T-helper 2 cell (primary cell): ENCODE measurements at places on chromosomes 1 and 21.

- no peak for DNase-seq
Observed at GRCh38 chr1:248783367-248783766, 27.8 kb upstream of the LYPD8 start.

DNA sequence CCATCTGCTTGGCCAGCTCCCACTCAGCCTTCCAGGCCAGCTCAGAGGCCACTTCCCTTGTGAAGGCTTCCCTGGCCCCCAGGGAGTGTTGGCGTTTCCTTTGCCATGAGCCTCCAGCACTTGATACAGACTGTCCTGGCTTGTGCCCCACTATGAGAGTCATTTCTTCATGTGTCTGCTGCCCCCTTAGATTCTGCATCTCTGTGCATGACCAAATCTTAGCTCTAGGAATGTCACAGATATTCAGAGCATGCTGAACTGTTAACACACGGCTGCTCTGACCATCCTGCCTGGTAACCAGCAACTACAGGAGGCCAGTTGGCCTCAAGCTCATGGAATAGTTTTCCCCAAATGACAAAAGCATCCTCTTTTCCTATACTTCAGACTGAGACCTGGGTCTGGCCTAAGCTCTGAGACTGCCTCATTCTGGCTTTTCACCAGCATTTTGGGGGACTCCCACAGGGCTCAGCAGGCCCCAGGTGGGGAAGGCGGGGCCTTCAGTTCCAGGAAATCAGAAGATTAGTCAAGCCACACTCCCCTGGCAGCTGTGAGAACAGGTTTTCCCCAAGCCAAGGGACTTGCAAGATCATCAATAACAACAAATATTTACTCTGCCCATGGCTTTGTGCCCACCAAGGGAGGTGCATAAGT is 182.6 kb upstream of the EDN2 start:
- DNase-seq = peak; percentile 44

DNA sequence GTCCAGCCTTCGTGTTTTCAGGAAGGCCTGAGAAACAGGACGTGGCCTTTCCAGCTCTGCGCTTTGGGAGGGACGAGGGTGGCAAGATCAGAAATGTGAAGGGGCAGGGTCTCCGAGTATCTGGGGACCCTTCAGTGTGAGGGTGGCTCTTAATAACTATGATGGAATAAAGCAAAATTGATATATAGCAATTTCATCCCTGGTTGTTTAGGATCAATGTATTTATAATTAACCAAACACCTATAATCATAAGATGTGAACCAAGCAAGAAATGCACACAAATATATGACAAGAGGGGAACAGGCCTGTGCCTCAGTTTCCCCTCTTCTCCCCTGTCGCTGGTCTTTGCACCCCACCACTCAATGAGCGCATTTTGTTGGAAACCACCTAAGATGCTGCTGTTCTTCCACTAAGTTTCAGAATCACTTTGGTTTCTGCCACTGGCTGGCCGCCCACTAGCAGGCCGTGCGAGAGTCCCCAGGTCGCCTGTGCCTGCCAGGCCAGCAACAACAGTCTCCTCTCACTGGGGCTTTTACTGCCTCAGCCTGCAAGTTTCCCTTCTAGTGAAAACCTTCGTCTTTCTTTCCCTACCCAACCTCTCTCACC is 36.6 kb downstream of the UBASH3A start:
- no peak for DNase-seq

GRCh38 chr1:92909321-92909720 is 51.9 kb downstream of the DIPK1A start:
- DNase-seq = no peak

DNA sequence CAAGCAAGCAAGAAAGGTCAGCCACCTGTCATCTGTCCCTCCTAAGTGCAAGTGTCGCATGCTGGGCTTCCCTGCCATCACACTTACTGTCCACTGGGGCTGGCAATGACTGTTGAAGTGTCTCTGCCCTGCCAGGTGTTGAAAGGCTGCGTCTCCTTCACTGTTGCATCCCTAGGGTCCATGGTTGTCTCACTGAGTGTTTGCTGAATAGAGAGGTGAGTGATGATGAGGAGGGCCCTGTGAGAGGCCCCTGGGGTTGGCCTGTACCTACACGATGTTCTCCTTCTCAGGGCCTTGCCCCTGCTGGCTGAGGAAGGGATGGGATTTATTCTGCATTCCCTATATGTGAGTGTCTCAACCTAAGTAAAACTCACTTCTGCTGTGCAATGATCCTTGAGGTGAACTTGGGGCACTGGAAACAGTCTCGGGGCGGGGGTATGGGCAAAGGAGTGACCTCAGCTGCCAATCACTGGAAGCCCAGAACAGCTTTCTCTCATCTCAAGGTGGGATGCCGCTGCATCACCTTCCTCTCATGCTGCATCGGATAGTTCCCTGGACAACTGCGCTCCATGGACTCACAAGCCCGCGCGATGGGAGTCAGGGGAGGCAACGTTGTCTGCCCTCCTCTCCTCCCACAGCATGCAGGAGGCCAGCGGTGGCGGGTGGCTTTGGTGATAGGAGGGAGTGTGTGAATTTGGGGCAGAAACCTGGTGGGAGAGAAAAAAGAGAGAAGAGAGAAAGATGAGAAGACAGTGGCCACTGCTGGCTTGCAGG is 35.8 kb upstream of the SOX13 start:
- no peak for DNase-seq

DNA sequence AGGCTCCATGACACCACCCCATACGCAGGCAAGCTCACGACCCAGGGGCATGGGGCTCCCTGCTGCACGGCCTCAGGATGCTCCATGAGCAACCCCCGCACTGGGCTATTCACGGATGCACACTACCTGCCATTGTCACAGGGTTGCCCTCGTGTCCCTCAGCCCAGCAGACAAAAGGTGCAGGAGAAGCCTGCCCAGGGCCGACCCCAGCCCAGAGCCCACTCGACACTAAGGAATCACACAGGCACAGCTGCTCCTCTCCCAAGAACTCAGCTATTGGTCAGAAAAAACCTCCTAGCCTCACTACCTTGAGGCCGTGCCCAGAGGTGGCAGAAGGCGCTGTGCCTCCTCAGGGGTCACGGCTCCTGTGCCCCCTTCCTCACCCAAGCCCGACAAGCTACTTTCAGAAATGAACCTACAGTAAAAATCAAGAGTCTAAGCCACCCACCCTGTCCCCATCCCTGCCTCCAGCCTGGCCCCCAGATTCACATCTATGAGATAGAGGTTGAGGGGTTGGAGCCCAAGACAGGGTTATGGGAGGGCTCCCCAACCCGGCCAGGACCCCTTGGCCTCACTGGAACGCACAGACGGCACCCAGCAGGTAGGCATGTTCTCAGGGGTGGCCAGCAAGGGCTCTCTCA is 6.4 kb upstream of the SPATC1L start:
- DNase-seq = no peak

DNA sequence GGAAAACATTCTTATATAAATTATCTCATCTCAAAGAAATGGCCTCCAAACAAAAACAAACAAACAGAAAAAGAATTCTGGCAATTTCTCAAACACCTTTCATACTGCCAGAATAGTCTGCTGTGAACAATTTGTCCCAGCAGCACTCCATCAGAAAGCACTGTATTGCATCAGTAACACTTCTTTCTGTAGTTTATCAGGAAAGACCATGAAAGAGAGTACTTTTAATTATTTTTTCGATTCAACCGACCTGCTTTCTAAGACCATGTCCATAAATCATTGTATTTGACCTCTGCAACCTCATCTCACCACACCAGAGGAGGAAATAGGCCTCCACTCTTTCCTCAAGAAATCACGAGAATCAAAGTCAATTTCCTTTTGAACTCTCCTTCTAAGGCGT is 1579.9 kb downstream of the MRPL39 start:
- DNase-seq = no peak

DNA sequence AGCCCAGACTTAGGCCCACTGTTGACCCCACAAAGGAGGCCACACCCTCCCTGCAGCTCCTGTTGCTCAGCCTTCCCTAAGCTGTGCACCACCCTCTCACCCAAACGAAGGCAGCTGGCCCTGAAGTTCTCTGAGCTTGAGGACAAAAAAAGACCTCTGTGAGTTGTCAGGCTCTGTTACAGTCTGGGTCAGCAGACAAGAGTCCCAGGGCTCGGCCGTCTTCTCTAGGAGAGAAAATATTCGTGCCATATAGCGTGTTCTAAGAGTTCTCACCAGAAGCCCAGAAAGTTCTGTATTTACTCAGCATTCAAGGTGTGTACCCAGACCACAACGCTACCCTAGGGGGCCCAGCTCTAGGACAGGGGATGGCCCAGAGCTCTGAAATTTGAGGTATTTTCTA is 25.5 kb upstream of the LYST start:
- no peak for DNase-seq
